ENCODE measurements at places on chromosomes 7 and 10. TPM values are rescaled to one million over a fixed set of nuclear protein-coding genes. Genes with fewer than 3 reads are reported as not detected.

The SAMD9 gene
- total RNA-seq = 13.7 TPM

The TMED4 gene
- 62.2 TPM for total RNA-seq

GRCh38 chr10:107859065-107859464 lies 694.6 kb upstream of the SORCS1 start:
- DNase-seq = no peak
- no peak overlapping the region for H3K27ac ChIP-seq
- H3K27me3 ChIP-seq = no peaks in the 10 kb centered on the region
- no peak overlapping the region for H3K4me3 ChIP-seq
- H3K36me3 ChIP-seq = no peaks in the 10 kb centered on the region

DNA sequence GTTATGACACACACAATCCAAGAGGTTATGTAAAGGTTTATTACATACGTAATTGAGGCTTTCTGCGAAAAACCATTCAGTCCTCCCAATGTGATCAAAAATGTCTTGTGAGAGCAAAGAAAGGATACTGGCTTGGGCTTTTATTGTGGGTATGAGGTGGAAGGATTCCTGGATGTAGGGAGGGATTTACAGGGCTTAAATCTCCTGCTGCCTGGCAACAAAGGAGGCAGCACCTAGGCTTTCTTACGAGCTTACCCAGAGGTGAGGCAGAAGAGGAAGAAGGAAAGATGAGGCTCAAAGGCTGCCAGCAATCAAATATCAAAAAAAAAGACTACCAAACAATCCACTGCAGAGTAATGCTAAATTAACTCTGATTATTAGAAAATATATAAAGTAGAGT lies 1149.5 kb upstream of the POT1 start:
- H3K4me3 ChIP-seq = no peak overlapping the region
- no peaks in the 10 kb centered on the region for H3K4me1 ChIP-seq
- H3K27me3 ChIP-seq = no peaks in the 10 kb centered on the region
- no peaks in the 10 kb centered on the region for H3K36me3 ChIP-seq
- H3K27ac ChIP-seq = no peak overlapping the region

The SUN3 gene
- not detected for total RNA-seq

Data from aorta (tissue), 5 donors.